NCI-H187 treated with DMSO at 0.1 percent for 48 hours (cell line): ENCODE measurements at places on chromosomes 12 and 14.

- no peak for DNase-seq
Observed at GRCh38 chr12:69906411-69907216, 81.6 kb downstream of the MYRFL start.

GRCh38 chr12:10705655-10706054 lies 17.5 kb downstream of the YBX3 start:
- no peak for DNase-seq

DNA sequence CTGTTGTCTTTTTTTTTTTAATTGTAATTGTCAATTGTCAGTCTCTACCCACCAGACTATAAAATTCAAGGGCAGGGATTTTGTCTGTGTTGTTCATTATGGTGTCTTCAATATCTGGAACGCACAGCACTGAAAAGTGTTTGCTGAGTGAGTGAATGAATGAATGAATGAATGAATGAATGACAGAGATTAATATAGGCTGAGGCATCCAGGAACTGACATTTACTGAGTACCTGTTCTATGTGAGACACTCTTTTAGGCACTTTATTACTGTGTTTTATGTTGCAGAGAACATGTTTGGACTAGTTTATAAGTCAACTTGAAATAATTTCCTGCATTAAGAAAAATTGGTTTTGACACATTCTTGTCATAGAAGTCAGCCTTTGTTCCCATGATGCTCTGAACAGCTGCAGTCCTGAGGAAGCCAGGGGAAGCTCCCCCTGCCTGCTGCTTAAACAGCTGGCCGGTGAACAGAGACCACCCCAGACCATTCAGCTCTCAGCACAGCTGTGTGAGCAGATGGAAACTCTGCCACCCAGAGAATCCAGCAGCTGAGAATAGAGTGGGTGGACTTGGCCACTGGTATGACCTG lies 160.7 kb upstream of the CCND2 start:
- no peak for DNase-seq

GRCh38 chr14:76756371-76756750 lies 4.9 kb upstream of the VASH1 start:
- DNase-seq, result no peak

- DNase-seq, result no peak
Observed at GRCh38 chr12:106747973-106748436, 26.5 kb upstream of the RIC8B start.

- no peak for DNase-seq
Observed at GRCh38 chr14:104510794-104511611, 68.6 kb upstream of the C14orf180 start.

DNA sequence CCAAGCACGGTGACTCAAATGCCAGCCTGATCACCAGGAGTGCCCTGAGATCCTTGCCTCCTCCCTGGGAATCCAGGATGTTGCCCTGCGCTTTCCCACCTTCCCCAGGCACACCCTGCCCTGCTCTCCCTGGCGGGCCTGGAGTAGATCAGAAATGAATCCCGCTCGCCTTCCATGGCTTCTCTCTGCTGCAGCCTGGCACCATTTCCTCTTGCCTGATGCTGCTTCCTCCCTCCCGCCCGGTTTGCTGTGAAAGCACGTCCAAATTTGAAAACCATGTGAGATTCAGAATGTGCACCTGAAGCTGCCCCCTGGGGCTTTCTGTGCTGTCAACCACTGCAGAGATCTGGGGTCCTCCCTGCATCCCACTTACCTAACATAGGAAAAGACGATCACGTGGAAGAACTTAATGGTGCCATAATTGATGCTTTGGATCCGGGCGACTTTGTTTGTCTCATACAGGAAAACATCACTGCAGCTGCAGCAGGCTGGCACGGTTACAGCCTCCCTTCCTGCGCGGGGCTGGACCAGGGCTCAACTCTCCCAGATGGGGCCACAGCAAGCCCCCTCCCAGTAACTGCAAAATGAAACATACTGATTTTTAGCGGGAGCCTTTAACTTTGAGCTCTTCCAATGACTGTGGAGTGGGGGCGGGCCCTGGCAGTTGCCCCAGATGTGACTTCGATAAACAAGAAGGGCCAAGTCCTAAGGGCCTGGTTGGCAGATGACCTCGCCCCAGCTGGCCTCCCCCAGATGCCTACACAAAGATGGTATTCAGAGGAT lies 24.9 kb upstream of the C12orf76 start:
- DNase-seq, result no peak

GRCh38 chr14:92793709-92794546 lies at the start of gene GOLGA5:
GOLGA5 (plus strand) TSS chr14:92794305; CDS start chr14:92797438, 3,133 bp downstream.
- DNase-seq, result peak; percentile 69

- DNase-seq, result no peak
Observed at GRCh38 chr12:73413051-73413450, 1124.6 kb upstream of the ATXN7L3B start.

GRCh38 chr12:94260717-94261116 lies 112.3 kb downstream of the PLXNC1 start:
- no peak for DNase-seq

GRCh38 chr12:1807087-1807860 lies 13.1 kb upstream of the LRTM2 start:
- no peak for DNase-seq

DNA sequence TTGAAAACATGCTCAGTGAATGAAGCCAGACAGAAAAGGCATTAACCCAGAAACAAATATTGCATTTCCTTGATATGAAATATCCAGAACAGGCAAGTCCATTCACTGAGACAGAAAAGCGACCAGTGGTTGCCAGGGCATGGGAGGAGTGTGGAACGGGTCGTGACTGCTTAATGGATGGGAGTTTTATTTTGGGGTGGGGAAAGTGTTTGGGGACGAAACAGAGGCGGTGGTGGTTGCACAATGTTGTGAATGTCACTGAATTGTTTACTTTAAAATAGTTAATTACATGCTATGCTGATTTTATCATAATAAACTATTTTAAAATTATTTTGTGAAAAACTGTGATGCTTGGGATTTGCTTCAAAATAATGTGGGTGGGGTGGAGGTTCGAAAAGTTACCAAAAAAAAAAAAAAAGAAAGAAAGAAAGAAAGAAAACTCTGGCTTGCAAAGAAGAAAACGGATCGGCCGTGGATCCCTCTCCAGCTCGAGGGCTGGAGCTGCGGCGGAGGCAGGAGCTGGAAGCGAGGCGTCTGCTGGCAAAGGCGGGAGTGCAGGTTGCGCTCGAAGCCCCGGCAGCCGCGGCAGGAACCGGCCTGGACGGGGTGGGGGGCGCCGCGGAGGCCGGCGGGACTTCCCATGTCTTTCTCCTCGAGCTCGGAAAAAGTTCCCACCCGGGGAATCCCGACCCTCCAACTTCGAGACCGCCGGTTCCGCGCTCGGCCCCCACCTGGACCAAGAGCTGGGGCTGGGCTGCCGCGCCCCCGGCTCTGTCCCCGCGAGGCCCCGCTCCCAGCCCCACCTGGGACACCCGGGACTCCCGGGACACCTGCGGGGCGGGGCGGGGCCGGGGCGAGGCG lies 524 bp upstream of the P2RX2 start:
- no peak for DNase-seq

DNA sequence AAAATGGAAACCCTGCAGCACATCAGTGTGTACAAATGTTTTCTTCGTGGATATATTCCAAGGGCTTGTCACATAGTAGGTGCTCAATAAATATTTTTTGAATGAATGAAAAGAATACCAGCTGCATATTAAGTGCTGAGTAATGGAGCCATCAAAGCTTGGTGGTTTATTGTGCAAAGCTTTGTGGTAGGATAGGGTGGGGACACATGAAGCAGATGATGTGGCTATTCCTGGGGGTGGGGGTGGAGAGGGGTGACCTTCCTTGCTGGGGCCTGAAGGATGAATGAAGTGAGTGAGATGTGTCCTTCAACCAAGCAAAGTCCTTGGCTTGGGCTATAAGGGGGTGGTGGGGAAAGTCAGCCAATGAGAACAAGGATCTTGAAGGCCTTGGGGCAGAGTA lies 4.3 kb upstream of the KRT81 start:
- DNase-seq, result no peak

DNA sequence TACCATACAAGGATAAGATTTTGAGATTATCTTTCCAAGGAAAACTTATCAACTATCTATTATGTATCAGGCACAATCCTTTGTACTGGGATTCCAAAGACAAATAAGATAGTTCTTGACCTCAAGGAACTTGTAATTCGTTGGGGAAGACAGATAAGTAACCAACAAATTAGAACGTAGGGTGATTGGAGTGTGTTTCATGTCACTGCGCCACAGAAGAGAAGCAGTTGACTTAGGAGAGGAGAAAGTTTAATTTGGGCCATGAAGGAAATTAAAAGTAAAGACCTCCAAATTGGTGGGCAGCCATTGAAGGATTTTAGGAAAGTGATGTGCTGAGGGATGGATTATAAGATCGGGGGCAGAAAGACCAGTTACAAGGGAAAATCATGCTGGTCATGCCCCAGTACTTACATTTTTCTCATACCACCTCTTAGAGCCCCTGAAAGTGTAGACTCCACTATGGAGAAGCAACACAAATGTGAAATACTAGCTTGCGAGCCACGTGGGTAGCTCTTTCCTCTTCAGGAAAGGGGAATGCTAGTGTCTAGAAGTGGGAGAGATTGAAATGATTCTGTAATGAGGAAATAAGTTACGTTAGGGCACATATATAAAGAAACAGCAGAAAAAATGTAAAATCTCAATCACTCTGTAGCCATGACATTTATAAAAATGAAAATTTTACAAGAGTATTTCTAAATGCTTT lies 148.7 kb downstream of the ETV6 start:
- DNase-seq, result no peak

DNA sequence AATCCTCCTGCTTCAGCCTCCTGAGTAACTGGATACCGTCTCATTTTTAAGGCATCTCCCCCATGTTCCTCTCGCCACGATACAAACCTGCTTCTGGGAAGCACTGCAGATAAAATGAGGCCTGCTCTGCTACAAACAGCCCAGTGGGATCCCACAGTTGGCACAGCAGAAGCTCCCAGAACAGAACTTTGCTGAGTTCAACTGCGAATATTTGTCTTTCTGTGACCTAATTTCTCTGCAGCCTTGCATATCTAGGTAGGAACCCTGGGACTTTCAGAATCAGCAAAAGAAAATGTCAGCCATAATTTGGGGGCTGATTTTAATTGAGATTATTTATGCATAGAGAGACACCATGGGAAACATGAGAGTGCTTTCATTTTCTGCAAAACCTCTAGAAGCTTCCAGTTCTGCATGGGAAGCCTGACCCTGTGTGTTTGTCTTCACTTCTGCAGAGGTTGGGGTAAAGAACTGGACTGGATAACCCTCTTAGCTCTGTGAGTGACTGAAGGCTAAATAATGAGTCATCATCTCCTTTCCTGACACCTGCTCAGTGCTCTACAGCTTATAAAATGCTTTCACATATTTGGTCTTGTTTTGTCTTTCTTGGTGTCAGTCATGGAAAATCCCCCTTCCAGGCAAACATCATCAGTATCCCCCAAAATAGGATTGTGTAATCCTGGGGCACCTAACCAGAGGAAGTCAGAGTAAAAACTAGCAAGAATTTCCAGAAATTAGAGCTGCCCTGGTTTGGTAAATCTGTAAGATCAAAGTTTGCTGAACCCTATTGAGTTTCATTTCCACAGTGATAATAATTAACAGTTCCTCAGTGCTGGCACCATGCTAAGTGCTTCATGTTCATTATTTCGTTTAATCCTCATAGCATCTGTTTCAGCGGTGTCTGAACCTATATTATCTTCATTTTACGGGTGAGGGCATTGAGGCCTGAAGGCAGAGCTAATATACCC lies 185.8 kb downstream of the SLC15A4 start:
- DNase-seq, result no peak

DNA sequence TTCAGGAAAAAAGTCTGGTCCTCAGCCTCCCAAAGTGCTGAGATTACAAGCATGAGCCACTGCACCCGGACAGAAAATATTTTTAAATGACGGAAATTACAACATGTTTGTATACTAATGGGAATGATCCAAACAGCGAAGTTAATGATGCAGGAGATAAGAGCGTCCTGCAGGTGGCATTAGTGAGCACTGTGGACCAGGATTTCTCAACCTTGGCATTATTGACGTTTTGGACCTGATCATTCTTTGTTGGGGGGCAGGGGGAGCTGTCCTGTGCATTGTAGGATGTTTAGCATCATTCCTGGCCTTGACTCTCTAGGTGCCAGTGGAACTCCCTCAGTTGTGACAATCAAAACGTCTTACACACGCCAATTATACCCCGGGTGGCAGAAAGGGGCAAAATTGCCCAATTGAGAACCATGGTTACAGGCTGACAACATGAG lies 34.1 kb downstream of the SCFD1 start:
- DNase-seq, result no peak

DNA sequence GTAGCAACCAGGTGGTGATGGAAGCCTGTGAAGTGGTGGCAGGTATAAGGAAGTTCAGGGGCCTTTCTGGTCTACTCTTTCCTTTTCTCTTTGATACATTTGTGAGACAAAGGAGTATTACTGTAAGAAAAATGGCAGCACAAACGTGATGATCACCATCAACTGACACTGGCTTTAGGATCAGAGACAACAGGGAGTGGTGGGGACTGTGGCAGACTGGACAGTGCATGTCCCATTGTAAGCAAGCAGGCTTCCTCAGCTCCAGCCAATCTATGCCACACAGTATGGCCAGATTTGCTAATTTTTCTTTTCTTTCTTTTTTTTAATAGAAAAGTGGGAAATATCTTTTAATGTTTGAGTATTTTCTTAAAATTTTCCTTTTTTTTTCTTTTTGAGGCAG lies 19.0 kb upstream of the IFT81 start:
- no peak for DNase-seq

DNA sequence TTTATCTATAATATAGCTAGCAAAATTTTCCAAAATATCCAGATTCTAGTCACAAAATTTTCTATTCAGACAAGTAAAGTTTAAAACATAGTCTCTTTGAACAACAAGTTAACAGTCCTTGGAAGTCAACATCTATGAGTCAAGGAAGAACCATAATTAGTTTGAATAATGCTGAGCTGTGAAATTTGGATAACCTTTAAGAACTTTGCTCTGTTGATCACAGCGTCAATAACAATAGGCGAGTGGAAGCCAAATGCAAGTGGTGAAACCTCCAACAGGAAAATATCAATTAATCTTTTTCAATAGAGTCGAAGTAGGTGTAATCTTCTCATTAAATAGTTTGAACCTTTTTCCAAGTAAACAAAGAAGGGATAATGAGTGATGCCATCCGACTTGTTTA lies 466.6 kb downstream of the FOXG1 start:
- no peak for DNase-seq

DNA sequence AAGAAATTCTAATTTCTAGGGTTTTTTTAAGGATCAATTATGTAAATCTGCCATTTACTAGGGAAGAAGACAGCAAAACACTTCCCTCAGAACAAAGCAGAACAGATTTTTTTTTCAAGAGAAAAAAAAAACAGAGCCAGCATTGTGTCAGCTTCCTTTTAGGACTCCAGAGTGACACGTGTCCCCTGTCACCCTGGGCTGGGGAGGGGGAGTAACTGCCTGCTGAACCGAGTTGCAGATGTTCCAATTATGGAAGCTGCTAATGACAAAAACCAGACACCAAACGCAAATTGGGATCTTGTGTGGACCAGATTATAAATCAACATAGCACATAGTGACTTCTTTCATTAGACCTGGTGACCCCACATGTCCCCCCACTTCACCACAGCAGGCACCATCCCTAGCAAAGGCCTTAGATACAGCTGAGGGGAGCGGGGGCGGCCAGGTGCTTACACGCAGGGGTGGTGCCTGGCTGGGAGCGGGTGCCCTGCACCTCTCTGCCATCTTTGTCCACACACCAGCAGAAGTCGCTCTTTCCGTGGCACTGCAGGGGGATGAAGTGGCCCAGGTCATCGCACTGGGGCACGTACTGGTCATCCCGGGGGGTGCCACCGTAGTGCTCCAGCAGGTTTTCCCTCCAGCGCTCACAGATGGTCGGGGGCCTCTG lies 25.4 kb downstream of the RTRAF start:
- DNase-seq, result no peak
